ENCODE measurements at places on chromosomes 13 and 19. TPM values are rescaled to one million over a fixed set of nuclear protein-coding genes. Genes with fewer than 3 reads are reported as not detected.

The SIGLEC11 gene
- not detected for total RNA-seq

The TMEM221 gene
- 0.31 TPM for total RNA-seq

The NCCRP1 gene
- not detected for total RNA-seq

The ZIC2 gene
- 285 TPM for total RNA-seq

The IFNL3 gene
- total RNA-seq = not detected

The SLC1A6 gene
- 0.26 TPM for total RNA-seq

DNA sequence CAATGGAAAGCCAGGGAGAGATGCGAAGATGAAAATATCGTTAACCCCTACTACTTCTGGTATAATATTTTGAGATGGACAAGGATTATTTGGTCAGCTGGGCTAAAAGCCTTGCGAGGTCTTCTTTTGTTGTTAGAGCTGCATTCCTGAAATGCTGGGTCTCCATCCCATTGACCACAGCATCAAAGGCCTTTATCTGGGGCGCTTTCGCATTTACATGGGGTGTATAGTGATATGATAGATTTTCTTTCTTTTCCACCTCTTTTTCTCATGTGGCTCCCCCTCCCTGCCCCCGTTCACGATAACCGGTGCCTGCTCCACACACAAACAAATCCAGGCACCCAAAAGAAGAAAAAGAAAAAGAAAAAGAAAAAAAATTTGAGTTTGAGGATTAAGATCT is 77.5 kb downstream of the ZNF536 start:
- DNase-seq = no peak

- no peak for DNase-seq
Measured at GRCh38 chr13:52894413-52894812, 46.0 kb upstream of the PCDH8 start.

GRCh38 chr13:24242100-24242499 is 67.3 kb upstream of the C1QTNF9 start:
- no peak for DNase-seq

DNA sequence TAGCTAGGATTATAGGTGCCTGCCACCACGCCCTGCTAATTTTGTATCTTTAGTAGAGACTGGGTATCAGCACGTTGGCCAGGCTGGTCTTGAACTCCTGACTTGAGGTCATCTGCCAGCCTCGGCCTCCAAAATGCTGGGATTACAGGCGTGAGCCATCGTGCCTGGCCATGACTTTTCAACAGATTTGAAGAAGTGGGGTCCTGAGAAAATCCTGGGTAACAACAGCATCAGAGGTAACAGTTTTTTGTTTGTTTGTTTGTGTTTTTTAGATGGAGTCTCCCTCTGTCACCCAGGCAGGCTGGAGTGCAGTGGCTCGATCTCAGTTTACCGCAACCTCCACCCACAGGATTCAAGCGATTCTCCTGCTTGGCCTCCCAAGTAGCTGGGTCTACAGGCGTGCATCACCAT is 3.7 kb downstream of the JUNB start:
- no peak for DNase-seq

DNA sequence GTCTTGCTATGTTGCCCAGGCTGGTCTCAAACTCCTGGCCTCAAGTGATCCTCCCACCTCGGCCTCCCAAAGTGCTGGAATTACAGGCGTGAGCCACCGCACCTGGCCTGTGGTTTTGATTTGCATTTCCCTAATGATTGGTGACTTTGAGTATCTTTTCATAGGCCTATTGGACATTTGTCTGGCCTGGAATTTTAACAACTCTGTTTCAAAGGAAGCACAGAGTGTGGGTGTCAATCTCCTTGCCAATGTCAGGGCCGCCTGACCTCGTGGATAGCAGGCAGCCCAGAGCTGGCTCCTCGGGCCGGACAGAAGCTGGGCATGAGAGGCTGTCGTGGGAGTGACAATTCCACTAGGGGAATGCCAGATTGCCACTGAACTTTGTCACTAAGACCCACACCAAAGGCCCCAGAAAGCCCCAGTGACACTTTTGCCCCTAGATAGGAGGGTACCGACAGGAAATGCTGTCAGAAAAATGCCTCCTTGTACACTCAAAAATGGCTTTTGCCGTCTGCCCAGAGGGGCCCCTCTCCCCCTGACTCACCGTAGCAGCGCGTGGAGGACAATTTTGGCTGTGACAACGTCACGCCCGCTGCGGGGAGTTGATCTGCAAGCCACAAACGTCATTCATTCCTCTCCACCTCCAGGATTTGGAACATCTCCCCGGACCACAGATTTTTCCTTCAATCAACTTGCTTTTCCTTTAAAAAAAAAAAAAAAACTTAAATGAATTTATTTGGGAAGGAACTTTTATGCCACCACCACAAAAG is 11.7 kb upstream of the ADGRE5 start:
- DNase-seq = no peak

- DNase-seq = no peak
Measured at GRCh38 chr19:46380690-46381089, 32.7 kb downstream of the CCDC8 start.

DNA sequence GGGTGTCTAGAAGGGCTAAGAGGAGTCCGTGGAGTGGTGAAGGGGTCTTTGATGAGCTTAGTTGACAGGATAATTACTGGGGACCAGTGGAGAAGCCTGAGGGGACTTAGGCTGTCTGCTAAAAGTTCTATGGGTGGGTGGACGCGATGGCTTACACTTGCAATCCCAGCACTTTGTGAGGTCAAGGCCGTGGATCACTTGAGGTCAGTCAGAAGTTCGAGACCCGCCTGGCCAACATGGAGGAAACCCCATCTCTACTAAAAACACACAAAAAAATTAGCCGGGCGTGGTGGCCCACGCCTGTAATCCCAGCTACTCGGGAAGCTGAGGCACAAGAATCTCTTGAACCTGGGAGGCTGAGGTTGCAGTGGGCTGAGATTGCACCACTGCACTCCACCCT is 2.8 kb upstream of the GSK3A start:
- DNase-seq = no peak

DNA sequence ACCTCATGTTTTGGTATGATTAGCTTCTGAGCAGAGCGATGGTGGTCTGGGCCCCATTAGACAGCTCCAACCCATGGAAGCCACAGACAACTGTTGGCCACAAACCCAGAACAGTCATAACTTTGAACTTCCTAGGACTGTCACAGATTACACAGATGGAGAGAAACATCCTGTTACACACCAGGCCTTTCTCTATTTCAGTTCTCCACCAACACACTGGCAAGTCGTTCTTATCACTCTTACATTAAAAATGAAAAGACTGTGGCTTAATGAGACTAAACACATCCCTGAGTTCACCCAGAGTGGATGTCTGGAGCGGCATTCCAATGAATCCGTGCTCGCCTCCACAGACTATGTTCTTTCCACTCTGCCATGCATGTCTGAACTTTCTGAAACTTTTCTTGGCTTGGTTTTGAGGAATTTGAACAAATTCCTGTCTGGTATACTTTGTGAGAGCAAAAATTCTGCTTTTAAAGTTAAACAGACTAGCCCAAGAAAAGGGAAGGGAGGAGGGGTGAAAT is 109.1 kb downstream of the NALCN start:
- DNase-seq = no peak

- DNase-seq = no peak
Measured at GRCh38 chr13:79932556-79932955, 408.4 kb downstream of the SPRY2 start.

- no peak for DNase-seq
Measured at GRCh38 chr19:54206831-54207177, 6.1 kb downstream of the RPS9 start.

GRCh38 chr13:39363382-39363772 is 239.6 kb downstream of the LHFPL6 start:
- DNase-seq = peak; percentile 56

- no peak for DNase-seq
Measured at GRCh38 chr19:7545904-7546303, 10.4 kb downstream of the PNPLA6 start.

DNA sequence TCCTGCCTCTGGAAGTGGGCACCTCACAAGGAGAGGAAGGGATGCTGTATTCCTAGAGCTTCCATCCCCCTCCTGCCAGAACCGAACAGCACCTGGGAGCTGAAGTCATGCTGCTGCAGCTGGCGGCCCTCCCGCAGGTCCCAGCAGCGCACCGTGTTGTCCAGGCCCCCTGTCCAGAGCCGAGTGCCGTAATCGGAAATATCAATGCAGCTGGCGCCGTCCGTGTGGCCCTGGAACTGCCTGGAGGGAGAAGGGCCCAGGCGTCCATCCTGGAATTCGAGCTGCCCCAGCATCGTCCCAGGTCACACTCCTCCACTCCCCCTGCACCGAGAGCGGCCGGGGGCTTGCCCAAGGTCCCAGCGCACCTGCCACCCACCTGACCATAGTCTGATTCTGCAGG is 23.7 kb downstream of the TLE2 start:
- no peak for DNase-seq

GRCh38 chr19:7533281-7533885 is 2.1 kb upstream of the PNPLA6 start:
- peak; percentile 64 for DNase-seq

DNA sequence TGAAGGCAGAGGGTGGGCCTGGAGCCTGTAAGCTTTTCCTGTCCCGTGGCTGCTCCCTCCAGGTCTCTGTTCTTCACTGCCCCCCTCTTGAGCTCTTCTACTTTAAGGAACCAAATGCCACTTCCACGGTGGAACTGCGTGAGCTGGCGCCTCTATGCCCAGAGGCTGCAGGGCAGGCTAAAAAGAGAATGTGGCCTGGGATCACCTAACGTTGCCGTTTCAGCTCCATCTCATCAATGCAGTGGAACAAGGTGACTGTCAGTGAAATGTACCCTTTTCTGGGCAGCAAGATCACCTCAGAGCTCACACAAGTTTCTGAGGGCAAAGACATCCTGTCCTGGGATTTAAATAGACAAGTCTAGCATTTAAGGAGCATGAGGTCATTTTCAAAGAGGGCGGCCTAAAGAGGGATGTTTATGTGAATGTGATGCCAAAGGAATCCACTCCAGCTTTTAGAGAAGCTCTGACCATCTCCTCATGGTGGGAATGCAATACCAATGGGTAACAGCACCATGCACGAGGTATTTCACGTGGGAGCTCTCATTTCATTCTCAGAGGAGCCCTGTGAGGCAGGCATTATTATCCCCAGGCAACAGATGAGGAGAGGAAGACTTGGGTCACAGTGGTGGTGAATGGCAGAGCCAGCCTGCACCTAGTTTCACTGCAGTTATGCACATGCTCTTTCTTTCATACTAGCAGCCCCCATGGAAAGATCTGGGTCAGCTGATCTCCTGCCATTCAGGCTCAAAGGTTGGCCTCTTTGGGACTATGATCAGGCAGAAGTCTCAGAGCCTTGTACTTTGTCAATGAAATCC is 39.3 kb downstream of the RGCC start:
- DNase-seq = no peak

- DNase-seq = no peak
Measured at GRCh38 chr19:16872728-16873127, 16.1 kb upstream of the F2RL3 start.

DNA sequence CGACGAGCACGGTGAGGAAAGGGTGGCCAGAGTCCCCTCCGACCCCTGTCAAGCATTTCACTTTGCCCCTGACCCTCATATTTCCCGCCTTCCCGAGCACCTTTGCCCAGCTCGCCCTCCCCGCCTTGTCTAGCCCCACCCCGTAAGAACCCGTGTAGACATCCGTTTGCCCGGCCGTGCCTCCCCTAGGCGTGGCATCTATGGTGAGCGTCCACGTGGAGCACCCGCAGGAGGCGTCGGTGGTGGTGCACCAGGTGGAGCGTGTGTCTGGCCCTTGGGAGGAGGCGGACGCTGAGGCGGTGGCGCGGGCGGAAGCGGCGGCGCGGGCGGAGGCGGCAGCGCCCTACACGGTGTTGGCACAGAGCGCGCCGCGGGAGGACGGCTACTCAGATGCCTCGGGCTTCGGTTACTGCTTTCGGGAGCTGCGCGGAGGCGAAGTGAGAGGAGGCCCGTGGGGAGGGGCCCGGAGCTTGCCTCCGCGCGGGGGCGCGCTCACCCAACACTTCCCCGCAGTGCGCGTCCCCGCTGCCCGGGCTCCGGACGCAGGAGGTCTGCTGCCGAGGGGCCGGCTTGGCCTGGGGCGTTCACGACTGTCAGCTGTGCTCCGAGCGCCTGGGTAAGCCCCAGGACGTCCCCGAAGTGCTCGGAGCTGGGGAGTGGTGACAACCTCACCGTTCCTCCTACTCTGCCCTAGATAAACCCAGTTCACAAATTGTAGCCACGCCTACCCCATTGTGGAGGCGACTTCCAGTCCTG is 4.2 kb downstream of the LTBP4 start:
- peak; percentile 86 for DNase-seq
